ENCODE measurements at places on chromosomes 16 and 17.

DNA sequence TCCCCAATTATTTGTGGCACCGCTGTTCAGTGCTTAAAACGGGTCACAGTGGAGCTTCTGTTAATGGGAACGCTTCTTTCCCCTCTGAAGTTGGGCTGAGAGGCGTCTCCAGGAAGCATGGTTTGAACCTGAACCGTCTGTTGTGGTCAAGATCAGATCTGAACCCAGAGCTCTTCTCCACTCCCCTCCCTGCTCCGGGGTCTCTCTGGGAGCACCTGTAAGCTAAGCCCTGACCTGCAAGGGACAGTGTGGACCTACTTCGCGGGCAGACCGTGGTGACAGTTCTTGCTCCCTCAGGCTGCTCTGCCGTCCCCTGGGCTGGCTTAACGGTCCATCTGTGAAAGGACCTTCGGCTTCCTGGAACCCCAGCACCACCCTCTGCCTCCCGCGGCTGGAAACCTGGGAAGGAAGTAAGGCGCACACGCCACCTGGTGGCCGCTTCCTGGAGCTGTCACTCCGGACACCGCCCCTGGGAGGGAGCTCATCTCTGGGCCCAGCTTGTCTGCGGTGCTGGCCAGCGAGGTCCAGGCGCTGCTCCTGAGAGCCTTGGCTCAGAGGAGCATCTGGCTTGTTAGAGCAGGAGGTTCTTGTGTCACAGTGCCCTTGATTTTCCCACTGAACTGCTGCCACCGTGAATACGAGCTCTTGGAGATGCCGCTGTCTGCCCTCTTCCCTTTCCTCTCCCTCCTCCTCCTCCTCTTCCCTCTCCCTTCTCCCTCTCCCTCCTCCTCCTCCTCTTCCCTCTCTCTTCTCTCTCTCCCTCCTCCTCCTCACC is 518.5 kb upstream of the EEF2KMT start:
- DNase-seq = peak; percentile 29

GRCh38 chr17:38914741-38915638 is 10.4 kb upstream of the LASP1NB start:
- no peak for DNase-seq

- no peak for DNase-seq
Observed at GRCh38 chr17:57938061-57938502, 17.1 kb downstream of the CUEDC1 start.

DNA sequence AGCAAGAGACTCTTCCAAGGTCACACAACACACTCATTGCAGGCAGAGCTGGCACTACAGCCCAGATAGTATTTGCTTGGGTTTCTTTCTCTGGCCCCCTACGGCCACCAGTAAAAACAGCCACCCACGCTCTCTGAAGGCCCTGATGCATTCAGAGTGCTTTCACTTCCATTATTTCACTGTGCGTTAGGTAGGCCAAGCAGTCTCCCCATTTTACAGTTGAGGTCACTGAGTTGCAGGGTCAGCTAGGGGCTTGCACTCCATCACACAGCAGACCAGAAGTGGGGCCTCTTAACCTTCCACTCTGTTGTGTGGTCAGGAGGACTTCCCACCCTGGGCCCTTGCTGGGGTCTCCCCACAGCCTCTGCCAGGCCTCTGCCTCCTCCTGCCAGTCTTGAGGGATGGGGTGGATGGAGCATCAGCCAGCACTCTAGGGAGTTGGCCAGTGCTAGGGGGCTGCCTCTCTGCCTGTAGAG is 2.5 kb downstream of the TBX21 start:
- no peak for DNase-seq

- peak; percentile 14 for DNase-seq
Observed at GRCh38 chr17:29565643-29566472, 979 bp downstream of the ABHD15 start.

- DNase-seq = no peak
Observed at GRCh38 chr16:4517812-4518680, 20.5 kb downstream of the CDIP1 start.

- no peak for DNase-seq
Observed at GRCh38 chr17:72747501-72747900, 345.0 kb downstream of the SLC39A11 start.

DNA sequence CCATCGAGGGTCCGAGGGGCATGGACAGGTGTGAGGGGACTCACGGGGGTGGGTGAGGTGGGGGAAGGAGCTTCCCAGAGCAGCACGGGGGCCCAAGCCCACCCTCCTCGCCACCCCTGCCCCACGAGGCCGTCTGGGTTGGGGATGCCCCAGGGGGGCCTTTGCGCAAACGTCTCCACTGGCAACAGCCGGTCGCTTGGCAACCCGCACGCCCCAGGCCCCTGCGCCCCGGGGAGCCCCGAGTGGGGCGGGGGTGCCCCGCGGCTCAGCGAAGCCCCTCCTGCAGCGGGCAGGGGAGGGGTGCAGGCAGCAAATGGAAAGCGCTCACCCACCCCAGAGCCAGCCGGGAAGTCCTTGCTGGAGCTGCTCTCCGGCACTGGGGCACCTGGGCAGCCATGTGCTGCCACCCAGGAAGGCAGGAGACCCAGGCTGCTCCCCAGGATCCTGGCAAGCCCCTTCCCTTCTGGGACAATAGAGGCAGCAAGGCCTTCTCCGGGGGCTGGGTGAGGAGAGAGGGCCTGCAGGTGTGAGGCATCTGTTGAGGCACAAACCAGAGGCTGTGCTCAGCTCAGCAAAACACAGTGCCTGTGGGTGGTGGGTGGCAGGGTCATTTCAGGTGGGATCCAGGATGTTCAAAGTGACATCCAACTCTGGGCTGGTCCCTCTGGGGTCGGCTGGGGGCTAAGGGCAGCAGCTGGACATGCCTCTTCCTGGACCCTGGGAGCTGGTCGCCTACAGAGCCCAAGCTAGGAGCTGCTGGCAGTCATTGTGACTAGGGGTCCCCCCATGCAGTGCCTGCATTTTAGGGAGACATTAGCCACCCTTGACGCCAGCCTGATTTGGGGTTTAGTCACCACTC is 80.9 kb upstream of the CBX4 start:
- no peak for DNase-seq

DNA sequence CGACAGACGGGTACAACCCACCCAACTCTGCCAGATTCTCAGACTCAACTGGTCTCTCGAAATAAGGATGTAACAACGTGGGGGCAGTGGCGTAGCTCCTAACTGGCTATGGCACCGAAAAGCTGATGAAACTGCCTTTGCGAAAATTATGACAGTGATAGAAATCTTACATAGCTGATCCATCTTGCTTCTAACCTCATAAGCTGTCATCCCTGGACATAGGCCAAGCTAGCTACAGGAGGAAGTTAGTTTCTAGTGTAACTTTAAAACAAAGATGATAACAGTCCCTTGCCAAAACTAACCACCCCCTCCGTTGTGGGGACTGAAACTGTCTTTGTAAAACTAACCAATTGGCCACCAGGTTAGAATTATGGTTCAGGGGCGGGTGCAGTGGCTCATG is 220.1 kb downstream of the SLC39A11 start:
- DNase-seq = no peak

GRCh38 chr17:76983075-76983775 is 115.0 kb downstream of the MGAT5B start:
- no peak for DNase-seq

DNA sequence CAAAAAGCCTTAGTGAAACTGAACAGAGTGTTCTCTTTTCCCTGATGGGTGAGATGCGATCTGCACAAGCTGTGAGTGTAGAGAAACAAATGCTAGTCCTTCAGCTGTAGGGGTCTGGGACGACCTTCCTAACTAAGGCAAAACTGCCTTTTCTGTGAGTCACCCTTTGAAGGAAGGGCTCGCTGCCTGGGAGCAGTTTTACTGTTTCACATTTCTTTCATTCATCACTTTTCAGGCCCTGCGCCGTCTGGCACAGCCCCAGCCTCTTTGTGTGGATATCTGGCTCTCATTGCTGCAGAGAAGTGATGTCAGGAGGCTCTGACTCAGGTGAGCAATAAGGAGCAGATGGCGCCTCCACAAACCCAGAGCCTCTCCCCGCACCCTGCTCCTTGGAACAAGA is 57.4 kb downstream of the HS3ST3A1 start:
- DNase-seq = peak; percentile 93

DNA sequence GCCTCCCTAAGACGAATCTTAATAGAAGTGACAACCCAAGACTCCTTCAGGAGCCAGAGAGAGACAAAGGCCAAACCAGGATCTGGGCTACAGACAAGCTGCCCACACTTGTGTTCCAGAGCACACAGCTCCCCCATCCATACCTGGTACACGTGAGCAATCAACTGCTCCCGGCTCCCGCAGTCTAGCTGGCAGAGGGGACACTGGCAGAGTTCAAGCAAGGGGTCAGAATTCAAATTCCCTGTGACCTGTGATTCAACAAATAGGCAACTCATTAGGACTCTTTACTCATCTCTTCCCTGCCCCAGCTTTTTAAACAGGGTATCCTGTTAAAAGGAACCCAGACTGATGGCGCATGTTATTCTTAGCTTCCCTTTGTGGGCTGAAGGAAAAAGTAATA is 18.2 kb downstream of the ATXN1L start:
- DNase-seq = no peak

DNA sequence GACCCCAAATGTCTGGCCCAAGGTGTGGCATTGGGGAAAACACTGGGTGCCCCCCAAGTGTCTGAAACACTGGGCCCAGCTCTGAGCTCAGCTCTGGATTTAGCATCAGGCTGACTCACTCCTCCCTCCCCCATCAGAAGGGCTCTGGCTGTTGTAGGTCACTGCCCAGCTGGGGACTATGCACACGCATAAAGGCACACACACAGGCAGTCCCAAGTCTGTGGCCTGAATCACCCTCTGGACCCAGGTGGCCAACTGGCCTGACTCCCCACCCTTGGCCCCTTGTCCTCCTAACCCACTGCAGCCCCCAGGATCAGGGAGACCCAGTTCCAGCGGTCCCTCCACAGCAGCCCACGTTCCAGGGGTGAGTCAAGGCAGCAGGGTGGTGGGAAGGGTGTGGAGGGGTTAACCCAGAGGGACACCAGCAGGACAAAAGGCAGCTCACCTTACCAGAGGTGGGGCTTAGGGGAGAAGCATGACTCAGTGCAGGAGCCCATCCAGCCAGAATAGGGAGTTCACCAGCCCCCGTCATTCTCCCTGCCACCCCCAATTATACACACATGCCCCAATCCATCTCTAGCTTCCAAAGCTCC is 47.0 kb downstream of the MYO18A start:
- DNase-seq = peak; percentile 73

DNA sequence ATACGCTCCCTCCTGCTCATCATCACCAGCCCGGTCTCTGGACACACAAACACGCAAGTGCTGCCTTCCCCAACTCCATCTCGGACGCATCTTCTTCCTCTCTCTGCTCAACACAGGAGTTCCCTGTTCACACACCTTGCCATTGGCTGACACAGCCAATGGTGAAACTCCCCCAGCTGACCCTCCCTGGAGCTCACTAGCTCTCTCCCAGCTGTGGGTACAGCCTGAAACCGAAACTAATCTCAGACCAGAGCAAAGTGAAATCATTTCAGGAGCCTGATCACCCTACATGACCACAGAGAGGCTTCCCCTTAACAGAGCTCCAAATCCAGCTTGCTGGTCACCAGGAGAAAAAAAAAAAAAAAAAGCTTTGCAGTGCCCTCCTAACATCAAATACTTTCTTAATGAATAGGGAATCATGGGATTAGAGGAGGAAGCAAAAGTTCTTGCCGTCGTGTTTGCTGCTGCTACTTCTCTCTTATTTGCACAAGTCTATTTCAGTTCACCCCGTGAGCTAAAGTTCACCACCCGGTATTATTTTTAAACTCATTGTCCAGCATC is 8.3 kb downstream of the CUEDC1 start:
- DNase-seq = peak; percentile 84

DNA sequence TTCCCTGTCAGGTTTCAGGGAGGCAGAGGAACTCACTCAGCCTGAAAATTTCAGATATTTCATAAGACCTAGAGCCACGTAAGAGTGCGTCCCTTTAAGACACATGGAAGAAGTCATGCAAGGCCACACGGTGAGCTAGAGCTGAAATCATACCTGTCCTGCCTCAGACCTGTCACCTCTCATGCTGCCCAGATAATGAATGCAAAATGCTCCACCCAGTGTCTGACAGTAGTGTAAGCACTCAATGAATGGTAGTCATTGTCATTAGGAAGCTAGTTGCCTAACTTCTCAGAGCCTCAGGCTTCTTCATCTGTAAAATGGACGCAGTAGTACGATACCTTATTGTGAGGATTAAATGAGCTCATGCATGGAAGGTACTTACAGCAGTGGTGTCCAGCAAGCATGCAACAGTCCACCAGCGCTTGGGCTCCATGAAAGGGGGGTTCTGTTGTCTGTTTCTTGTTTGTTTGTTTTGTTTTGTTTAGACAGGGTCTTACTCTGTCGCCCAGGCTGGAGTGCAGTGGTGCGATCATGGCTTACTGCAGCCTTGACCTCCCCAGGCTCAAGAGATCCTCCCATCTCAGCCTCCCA is 60.7 kb downstream of the WSB1 start:
- DNase-seq = no peak

DNA sequence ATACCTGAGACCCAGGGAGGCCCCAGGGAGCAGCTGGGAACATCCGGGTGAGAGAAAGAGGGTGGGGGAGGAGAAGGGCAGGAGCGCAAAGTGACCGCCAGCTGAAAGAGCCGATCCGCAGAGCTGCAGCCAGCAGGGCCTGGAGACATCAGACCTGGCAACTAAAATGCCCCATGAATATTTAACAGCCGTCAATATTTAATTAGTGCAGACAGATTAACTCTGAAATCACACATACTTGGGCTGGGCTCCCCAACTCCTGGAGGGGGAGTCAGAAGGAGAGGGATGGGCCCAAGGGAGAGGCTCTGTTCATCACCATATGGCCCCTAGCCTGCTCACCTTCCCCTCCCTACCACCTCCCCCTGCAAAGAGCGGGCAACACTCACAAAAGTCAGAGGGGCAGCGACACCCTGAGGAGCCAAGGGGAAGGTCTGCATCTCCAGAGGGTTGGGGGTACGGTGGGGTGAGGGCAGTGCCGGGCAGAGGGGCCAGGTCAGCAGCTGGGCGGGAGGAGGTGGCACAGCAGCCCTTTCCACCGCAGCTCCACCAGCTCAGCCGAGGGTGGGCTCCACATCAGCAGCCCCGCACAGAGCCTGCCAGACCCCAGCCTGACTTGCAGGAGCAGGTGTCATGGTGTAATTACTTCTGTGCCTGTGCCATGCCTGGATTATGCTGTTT is 61.9 kb upstream of the CCL1 start:
- DNase-seq = no peak

DNA sequence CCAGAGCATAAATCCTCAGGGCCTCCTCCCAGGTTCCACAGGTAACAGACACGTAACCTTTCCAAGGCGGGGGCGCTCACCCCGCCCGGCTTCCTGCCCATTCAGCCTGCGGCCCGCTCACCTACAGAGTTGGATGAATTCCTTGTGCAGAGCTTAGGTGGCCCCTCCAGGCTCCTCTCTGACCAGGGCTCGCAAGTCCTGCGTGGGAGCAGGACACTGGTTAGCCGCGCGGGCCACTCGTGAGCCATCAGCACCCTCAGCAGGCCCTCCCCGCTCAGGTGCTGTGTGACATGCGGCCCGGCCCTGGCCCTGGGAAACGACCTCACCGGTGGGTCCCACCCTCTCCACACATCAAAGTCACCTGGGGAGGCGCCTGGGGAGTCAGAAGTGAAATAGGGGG is 528 bp downstream of the TERB1 start:
- no peak for DNase-seq

DNA sequence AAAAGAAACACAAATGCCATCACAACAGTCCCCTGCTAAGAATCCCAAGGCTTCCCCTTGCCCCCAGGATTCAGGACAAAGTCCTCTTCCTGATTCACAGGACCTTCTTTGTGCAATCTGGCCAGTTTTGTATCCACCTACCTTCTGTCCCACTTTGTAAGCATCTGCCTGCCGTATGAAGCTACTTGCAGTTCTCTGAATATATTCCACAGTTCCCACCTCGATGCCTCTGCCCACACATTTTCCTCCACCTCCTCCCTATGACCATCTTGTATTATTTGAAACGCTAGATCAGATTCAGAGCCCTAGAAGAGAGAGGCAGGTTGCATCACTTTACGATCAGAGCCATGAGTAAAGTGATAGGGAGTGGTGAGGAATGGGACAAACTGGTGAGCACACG is 159.2 kb upstream of the XYLT1 start:
- no peak for DNase-seq

All from RCC 7860 (cell line).